ENCODE measurements at places on chromosomes 12 and 14.

DNA sequence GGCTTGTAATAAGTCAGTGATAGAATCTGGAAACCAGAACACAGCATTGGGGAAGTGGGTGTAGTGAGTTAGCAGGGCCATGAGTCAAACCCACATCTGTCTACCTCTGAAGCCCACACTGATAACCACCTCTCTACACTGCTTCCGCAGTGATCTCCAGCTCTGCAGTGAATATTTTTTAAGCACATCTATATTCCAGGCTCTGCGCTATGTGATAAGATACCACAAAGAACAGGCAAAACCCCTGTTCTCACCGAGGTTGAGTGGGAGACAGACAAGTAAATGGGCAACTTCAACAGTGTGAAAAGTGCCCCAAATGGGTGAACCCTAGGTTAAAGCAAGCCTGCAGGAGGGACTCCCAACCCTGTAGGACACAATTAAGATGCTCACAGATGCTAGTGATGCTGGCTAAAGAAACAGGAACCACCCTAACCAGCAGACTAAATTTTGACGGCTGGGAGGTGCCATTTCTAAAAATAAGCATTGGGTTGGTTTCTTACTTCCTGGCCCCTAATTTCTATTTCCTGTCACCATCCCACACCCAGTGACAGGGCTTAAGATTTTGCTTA lies 375.0 kb downstream of the DPF3 start:
- no peak for DNase-seq

DNA sequence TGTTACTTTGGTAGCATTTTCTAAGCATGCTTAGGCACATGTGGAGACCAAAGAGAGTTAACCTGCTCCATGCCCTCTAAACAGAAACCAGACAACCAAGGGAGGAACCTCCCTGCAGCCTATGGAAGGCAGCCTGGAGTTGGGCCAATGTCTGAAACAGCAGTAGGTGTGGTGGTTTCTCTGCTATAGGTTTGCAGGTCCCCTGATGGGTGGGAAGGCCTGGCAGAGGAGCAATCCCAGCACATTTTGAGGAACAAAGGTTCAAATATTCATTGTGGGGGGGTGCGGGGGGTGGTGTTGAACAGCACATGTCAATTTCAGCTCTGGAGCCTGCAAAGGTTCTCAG lies 65.4 kb downstream of the DACT1 start:
- DNase-seq, result no peak

DNA sequence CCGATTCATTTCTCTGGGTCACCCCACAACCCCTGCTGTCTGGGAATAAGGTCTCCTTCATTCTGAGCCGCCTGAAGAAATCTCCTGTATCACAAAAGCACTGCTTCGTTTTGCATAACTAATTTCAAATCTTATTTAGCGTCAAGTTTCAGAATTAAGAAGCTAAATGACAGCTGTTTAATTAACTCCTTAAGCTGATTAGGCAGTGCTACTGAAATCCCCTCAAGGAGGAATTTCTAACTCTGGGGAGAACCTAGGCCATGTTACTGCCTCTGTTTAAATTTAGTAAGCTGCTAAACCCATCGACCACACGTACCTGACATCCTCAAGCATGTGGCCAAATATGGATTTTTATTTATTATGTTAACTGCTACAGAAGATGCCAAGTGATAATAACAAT lies 373.6 kb downstream of the GLT1D1 start:
- DNase-seq, result no peak

- DNase-seq, result no peak
Observed at GRCh38 chr12:23099604-23100003, 474.6 kb downstream of the ETNK1 start.

GRCh38 chr14:74975059-74975810 lies 19.8 kb upstream of the PGF start:
- no peak for DNase-seq

DNA sequence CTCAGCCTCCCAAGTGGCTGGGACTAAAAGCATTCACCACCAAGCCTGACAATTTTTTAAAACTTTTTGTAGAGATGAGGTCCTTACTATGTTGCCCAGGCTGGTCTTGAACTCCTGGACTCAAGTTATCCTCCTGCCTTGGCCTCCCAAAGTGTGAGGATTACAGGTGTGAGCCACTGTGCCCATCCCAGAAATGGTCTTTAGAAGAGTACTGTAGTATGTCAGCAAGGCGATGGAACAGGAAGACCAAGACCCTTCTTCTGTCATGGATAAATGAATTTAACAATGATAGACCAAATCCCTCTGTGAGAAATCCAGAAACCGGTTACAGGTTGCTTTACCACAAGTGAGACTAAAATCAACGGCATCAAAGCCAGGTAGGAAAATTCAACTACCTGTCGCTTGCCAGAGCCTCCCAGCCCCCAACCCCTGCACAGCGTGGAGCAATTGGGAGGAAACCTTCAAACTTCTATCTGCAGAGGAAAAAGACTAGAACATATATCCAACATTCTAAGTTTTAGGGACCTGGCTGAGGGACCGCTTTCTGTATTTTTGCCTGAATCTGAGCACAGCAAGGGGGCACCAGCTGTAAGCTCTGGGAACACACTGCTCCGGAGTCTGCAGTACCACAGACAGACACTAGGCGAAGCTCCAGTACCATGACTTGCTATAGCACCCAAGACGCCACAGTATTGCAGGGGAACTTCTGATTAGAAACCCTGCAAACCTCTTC lies 51.3 kb downstream of the CPSF6 start:
- DNase-seq, result peak; percentile 53

DNA sequence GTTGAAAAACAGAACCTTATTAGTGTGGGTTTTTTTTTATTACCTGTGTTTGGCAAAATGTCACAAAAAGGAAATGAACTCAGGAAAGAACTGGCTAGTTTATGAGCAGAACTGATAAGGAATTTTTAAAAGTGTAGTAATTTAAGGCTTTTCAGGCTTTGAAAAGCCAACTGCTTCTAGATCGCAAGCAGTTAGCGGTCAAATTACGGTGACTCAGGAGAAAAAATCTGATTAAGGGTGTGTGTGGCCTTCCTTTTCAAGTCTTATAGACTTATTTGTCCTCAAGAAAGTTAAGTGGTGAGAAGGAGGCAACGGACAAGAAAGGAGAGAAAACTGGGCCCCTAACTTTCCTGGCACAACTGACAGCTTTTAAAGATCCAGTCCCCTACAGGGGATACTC lies 33.4 kb downstream of the PDZRN4 start:
- no peak for DNase-seq

- DNase-seq, result no peak
Observed at GRCh38 chr14:101412739-101413138, 148.6 kb upstream of the DIO3 start.

- DNase-seq, result no peak
Observed at GRCh38 chr14:98269533-98269932, 1002.5 kb downstream of the BCL11B start.

DNA sequence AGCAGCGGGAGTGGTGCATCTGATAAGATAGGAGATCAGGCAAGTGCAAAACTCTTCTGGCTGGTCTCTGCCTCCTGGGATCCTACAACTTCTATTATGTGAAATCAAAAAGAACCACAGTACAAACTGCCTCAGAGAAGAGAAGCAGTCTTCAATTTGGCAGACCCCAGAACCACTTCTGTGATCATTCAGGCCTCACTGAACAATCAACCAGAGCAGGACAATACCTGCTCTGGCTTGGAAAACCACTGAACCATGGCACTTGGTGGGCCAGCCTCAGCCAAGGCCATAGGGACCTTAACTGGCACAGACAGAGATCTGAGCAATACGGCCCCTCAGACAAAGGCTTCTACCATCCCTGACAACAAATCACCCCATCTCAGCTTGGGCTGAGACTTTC lies 103.0 kb downstream of the NDUFA12 start:
- no peak for DNase-seq

GRCh38 chr12:124041907-124042306 lies 68.9 kb downstream of the ZNF664 start:
- DNase-seq, result no peak

DNA sequence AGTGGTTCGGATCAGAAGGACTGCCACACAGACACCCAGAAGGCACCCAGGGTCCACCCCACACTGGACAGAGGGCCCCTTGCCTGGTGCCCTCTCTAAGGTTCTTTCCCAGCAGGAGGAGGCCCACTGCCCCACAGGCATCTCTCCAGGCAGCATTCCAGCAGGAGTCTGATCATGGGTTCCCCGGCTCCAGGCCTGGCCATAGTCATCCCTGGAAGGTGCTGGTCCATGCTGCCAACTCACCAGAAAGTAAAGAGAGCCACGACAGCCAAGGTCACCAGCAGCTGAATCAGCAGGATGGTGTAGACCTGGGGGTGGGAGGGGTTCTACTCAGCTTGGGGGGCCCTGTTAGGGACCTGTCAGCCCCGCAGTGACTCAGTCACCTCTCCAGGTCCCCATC lies 6.4 kb downstream of the FAIM2 start:
- no peak for DNase-seq

- no peak for DNase-seq
Observed at GRCh38 chr12:4015225-4016091, 142.3 kb upstream of the PARP11 start.

DNA sequence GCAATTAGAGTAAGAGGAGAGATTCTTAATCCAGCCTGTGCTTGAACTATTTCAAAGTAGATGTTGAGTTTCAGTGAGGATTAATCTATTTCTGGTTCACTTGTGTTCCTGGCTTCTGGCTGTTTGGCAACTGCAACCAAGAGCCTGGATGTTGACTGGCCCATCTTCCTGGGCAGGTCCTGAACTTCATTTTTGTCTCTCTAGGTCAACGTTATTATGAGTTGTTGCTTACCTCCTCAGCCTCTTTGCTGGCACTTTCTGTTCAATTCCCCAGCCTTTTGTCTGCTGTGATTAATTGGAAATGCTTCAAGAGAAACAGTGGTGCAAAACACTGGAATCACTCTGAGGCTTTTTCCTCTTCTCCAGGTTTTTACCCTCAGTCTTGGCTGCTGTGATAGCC lies 56.8 kb downstream of the TMEM132D start:
- no peak for DNase-seq

DNA sequence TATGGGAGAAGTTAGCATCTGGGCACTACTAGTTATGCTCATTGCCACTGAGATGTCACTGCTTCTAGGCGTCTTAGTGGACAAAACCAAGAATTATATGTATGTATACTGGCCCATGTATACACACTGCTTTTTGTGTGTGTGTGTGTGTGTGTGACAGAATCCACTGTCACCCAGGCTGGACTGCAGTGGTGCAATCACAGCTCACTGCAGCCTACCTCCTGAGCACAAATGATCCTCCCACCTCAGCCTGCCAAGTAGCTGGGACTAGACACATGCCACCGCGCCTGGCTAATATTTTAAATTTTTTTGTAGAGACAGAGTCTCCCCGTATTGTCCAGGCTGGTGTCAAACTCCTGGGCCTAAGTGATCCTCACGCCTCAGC lies 25.2 kb downstream of the LIMA1 start:
- no peak for DNase-seq

GRCh38 chr12:42923156-42923555 lies 333.6 kb upstream of the PRICKLE1 start:
- no peak for DNase-seq

- DNase-seq, result no peak
Observed at GRCh38 chr12:109606320-109607028, 32.9 kb downstream of the MVK start.

GRCh38 chr14:38405851-38406635 lies 150.2 kb upstream of the CLEC14A start:
- no peak for DNase-seq

DNA sequence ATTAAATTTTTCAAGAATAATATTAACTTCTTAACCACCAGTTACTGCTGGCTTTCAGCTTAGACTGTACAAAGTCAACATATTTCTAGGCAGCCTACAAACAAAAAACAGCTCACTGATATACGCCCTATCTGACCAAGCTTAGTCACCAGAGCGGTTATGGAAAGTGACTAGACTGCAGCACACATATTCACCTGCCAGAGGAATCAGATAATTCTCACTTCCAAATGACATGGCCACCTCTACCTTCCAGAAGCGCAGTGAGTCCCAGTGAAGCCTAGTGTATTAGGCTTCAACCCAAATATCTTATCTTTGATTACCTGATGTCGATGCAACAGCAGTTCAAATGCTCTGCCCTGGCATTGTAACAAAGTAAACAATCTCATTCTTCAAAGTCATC lies 8.5 kb downstream of the STXBP6 start:
- DNase-seq, result no peak
